ENCODE measurements at places on chromosomes 4 and X. TPM values are rescaled to one million over a fixed set of nuclear protein-coding genes. Genes with fewer than 3 reads are reported as not detected.
A peak's percentile ranks its signal among the peaks of the same experiment; 100 is the strongest.

DNA sequence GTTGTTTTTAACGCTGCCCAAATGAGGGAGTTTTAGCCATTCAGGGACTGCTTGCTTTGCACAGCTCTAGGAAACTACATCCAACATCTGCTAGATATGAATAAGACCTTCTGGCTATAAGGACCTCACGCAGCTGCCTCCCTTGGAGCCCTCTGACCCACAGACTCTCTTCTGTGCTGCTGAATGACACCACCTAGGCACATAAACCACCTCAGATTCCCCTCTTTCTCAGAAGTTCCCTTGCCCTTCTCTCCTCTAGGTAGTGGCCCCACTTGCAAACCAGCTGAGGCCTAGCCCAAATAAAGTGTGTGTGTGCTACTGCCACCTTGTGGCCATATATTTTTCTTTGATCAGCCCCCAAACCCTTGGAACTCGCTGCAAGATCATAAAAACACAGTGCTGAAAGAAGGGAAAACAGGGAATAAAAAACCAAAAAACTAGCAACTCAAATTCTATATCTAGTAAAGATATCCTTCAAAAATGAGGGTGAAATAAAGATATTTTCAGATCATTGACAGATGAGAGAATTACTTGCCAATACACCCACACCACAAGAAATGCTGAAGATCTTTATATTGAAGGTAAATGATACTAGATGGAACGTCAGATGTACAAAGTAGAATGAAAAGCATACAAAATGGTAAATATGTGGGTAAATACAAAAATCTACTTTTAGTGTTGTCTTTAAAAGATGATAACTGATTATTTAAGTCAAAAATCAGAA, 265.9 kb downstream of the ADAMTS3 start:
- no peaks in the 10 kb centered on the region for H3K4me1 ChIP-seq
- DNase-seq: peak; percentile 73
- H3K4me3 ChIP-seq: no peak overlapping the region
- H3K27ac ChIP-seq: no peak overlapping the region

DNA sequence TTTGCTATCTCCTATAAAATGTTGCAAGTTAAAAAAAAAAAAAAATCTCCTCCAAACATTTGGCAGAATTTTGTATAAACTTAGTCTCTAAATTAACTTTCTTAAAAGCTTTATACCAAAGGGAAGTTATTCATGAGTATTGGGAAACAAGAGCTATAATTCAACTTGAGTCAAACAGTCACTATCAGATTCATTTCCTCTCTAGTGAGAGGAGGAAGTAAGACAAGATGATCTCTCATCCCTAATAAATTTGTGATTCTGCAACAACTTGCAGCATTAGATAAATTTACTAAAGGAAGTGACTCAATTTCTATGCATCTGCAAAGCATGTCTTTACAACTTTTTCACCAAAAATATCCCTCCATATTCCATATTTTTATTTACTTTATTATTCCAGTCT, 135.4 kb upstream of the GNPDA2 start:
- no peak overlapping the region for H3K4me3 ChIP-seq
- H3K4me1 ChIP-seq: peaks cover 23% of the 10 kb centered on the region
- no peaks in the 10 kb centered on the region for H3K27me3 ChIP-seq
- H3K36me3 ChIP-seq: no peaks in the 10 kb centered on the region

GRCh38 chrX:48720577-48721250, 24.2 kb downstream of the SUV39H1 start:
- H3K4me1 ChIP-seq: no peaks in the 10 kb centered on the region
- H3K4me3 ChIP-seq: no peak overlapping the region
- H3K27ac ChIP-seq: no peak overlapping the region

DNA sequence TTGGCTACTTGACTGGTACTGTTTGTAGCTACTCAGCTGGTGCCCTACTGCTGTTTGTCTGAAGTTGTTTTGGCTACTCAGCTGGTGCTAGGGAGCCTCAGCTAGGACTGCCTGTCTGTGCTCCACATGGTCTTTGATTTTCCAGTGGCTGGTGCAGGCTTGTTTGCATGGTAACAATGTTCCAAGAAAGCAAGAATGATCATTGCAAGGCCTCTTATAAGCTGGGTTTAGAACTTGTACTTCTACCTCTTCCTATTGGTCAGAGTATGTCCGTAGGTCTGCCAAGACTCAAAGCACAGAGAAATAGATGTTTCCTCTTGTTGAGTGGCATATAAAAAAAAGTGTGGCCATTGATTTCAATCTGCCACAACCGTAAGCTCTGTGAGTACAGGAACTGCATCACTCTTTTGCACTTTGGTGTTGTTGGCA, 17.6 kb downstream of the NFKB1 start:
- H3K4me1 ChIP-seq: peaks cover 3% of the 10 kb centered on the region
- H3K36me3 ChIP-seq: no peaks in the 10 kb centered on the region

Gene ESX1
- not detected for total RNA-seq

Gene TCEAL6
- not detected for total RNA-seq

- H3K27ac ChIP-seq: no peak overlapping the region
- peaks cover 4% of the 10 kb centered on the region for H3K36me3 ChIP-seq
- no peaks in the 10 kb centered on the region for H3K4me1 ChIP-seq
- no peak for DNase-seq
These were observed 42.6 kb downstream of the ADGRA3 start for GRCh38 chr4:22473268-22473667.

- H3K36me3 ChIP-seq: no peaks in the 10 kb centered on the region
- no peaks in the 10 kb centered on the region for H3K27me3 ChIP-seq
- DNase-seq: no peak
- no peak overlapping the region for H3K4me3 ChIP-seq
- H3K4me1 ChIP-seq: no peaks in the 10 kb centered on the region
- no peak overlapping the region for H3K27ac ChIP-seq
These were observed 7.5 kb downstream of the AMER1 start for GRCh38 chrX:64198036-64198435.

Gene CLTRN
- 2.0 TPM for total RNA-seq

- no peak overlapping the region for H3K4me3 ChIP-seq
- DNase-seq: no peak
- H3K36me3 ChIP-seq: no peaks in the 10 kb centered on the region
- H3K4me1 ChIP-seq: peaks cover 15% of the 10 kb centered on the region
- no peak overlapping the region for H3K27ac ChIP-seq
These were observed 2.6 kb downstream of the SLC9B2 start for GRCh38 chr4:103073792-103074438.

Gene PLP1
- 106 TPM for total RNA-seq

Gene ARR3
- total RNA-seq: not detected

DNA sequence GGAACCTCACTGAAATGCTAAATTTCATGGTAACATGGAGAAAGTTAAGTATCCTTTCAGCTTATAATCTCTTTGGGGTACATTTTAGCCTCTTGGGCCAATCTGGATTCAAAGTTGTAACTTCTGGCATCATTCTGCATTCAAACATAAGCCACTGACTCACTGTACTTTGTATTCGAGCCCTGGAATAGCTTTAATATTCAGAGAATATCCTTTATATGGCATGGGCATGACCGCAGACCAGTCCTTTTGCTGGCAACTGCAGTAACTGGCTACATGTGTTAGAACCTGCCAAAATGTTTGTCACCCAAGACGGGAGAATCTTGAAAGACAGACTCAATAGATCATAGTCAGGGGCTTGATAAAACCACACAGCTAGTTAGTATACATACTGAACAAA, 3.3 kb downstream of the GASK1B start:
- no peaks in the 10 kb centered on the region for H3K27me3 ChIP-seq
- H3K36me3 ChIP-seq: no peaks in the 10 kb centered on the region
- H3K4me3 ChIP-seq: no peak overlapping the region
- H3K4me1 ChIP-seq: no peaks in the 10 kb centered on the region

Gene REPS2
- 1.2 TPM for total RNA-seq

GRCh38 chr4:25110527-25111329, 49.5 kb downstream of the SEPSECS start:
- DNase-seq: no peak
- H3K4me3 ChIP-seq: no peak overlapping the region
- no peaks in the 10 kb centered on the region for H3K36me3 ChIP-seq
- no peaks in the 10 kb centered on the region for H3K27me3 ChIP-seq

Gene MCF2
- total RNA-seq: 0.09 TPM
